ENCODE measurements at places on chromosomes 1 and 21.

- peak; percentile 64 for DNase-seq
Observed at GRCh38 chr1:62196086-62196690, 1.5 kb downstream of the L1TD1 start.

- no peak for DNase-seq
Observed at GRCh38 chr21:41706263-41706639, 60.6 kb downstream of the RIPK4 start.

- DNase-seq, result no peak
Observed at GRCh38 chr21:39009587-39010225, 173.5 kb downstream of the PSMG1 start.

DNA sequence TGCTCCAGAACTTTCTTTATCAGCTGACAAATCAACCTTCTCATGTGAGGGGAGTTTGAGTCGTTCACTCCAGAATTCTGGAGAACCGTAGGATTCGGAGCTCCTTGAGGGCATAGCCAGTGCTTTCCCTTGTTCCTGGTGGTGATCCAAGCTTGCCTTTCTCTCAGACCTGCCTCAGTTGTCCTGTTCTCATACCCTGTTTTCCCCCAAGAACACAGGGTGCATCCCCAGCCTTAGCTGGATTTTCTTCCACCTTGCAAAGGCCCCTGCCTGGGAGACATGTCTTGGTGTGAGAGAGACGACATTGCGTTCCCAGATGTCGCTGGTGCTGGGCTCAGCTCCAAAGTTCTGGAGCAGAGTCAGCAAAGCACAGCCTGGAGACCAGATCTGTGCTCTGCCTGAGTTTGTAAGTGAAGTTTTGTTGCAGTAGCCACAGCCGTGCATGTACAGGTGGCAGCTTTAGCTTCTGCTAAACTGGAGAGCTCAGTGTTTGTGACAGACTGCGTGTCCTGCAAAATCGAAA, 40.0 kb downstream of the ABCG1 start:
- DNase-seq, result no peak

DNA sequence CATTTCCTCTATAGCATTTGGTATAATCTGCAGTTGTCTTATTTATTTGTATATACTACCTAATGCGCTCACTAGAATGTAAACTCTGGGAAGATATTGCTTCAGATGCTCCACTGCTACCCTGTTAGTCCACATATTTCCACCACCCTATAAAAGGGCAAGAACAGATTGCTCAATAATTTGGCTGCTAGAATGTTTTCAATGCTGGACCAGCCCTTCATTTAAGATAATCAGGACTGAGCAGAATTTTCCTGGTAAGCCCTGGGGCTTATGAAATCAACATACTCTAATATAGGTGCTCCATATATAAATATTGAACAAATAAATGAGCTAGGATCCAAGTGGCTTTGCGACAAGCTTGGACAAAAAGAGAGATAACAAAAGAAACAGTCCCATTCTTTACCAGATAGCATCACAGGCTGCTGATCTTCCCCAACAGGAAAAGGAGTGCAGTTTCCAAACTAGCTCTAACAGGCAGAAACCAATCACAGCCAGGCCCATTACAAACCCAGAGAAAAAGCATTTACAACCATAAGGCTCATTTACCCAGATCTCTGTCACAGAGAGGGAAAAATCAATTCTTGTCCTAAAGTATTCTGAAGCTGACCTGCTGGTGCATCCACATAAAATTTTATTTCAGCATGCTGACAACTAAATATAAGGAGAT, 8.3 kb downstream of the BCAR3 start:
- DNase-seq, result no peak
